ENCODE measurements at places on chromosomes 3 and 15.

DNA sequence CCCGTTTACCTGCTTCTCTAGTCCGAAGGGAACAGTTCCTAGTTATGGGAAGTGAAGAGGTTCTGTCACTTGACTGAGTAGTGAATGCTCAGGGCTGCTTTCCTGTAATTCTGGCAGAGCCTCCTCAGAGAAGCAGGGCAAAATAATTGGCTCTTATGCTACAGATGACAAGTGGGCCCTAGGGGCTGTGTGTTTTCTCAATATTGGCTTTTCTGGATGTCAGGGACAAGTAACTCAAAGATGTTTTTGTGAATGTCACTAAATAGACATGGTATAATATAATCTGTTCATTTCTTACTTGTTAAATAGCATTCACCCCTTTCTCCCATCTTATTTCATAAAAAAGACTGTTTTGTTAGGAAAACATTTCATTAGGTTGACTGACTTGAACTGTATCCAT is 40.1 kb downstream of the SGO1 start:
- no peak for DNase-seq

DNA sequence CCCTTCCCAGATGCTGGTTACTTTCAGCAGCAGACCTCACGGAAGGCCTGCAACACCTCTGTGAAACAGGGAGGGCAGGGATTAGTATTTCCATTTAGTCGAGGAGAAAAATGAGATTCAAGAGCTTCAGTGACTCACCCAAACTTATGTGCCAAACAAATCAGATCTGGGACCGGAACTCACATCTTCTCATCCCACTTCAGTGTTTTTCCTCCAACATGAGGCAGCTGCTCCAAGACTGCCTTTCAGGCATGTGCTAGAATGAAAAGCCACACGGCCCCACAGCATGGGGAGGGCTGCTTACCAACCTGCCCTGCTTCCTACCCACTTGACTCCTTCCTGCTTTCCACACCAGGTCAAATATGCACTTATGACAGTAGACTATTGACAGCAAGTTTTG is 129.4 kb upstream of the SLC24A5 start:
- no peak for DNase-seq

GRCh38 chr3:195441476-195441991 is 1.3 kb downstream of the ACAP2 start:
- DNase-seq: no peak

GRCh38 chr3:67700596-67700995 is 46.2 kb upstream of the SUCLG2 start:
- no peak for DNase-seq

DNA sequence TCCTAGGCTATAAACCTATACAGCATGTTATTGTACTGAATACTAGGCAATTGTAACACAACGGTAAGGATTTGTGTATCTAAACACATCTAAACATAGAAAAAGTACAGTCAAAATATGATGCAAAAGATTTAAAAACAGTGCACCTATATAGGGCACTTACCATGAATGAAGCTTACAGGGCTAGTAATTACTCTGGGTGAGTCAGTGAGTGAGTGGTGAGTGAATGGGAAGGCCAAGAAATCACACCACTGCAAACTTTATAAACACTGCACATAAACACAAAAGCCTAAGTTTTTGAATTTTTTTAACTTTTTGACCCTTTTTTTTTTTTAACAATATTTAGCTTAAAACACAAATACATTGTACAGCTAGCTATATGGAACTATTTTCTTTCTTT is 204.7 kb upstream of the CTNNB1 start:
- DNase-seq: no peak

GRCh38 chr15:63913786-63914315 is 80.1 kb upstream of the HERC1 start:
- no peak for DNase-seq
